Uterine smooth muscle cell (primary cell): ENCODE measurements at places on chromosomes 5 and 9. TPM values are rescaled to one million over a fixed set of nuclear protein-coding genes. Genes with fewer than 3 reads are reported as not detected.

The C1QTNF2 gene
- total RNA-seq: 1.1 and 2.0 TPM in 2 replicates

The TPPP gene
- 0.22 and 0.25 TPM in 2 replicates for total RNA-seq

The SLC34A1 gene
- not detected in 2 replicates for total RNA-seq

The DPP7 gene
- total RNA-seq: 45.3 and 86.1 TPM in 2 replicates

The PCDHGA1 gene
- total RNA-seq: 0.22 and 0.62 TPM in 2 replicates

The AMBP gene
- not detected in 2 replicates for total RNA-seq

The PPP2R2B gene
- total RNA-seq: 0.87 and 1.3 TPM in 2 replicates

The PCDHA4 gene
- total RNA-seq: 0.11 and 0.62 TPM in 2 replicates

The CCNI2 gene
- total RNA-seq: not detected in 2 replicates

The CKMT2 gene
- 8.6 and 25.2 TPM in 2 replicates for total RNA-seq

The SNAPC4 gene
- 7.5 and 8.5 TPM in 2 replicates for total RNA-seq

The PRLR gene
- total RNA-seq: 1.2 and 1.7 TPM in 2 replicates

The CLPTM1L gene
- total RNA-seq: 209 and 261 TPM in 2 replicates

The KIF12 gene
- not detected in 2 replicates for total RNA-seq

The C5 gene
- 8.0 and 9.1 TPM in 2 replicates for total RNA-seq

The KCNV2 gene
- total RNA-seq: not detected in 2 replicates

The C5orf58 gene
- total RNA-seq: not detected in 2 replicates

The ANKRD34B gene
- not detected in 2 replicates for total RNA-seq

The POLE3 gene
- total RNA-seq: 27.5 and 64.3 TPM in 2 replicates

The NPR2 gene
- 27.6 and 32.1 TPM in 2 replicates for total RNA-seq

The PKN3 gene
- total RNA-seq: 1.5 and 4.0 TPM in 2 replicates

The ADRA1B gene
- under 0.01 TPM in 1 of 2 replicates, not detected in the other for total RNA-seq

The BHMT gene
- total RNA-seq: not detected in 2 replicates

The EPB41L4A gene
- 0.75 and 1.00 TPM in 2 replicates for total RNA-seq

The FBP1 gene
- total RNA-seq: not detected in 2 replicates

The SPINK7 gene
- not detected in 2 replicates for total RNA-seq

The PCDHA10 gene
- total RNA-seq: 0.33 and 0.37 TPM in 2 replicates

The PCAT7 gene
- total RNA-seq: not detected in 2 replicates

The PCDHGA6 gene
- total RNA-seq: 1.7 and 3.2 TPM in 2 replicates

The MEIKIN gene
- not detected in 2 replicates for total RNA-seq

The OGN gene
- total RNA-seq: 0.33 and 0.37 TPM in 2 replicates

The PCDH12 gene
- total RNA-seq: under 0.01 and 0.11 TPM in 2 replicates

The RANBP17 gene
- 12.3 and 14.4 TPM in 2 replicates for total RNA-seq

The HNRNPAB gene
- 43.0 and 74.5 TPM in 2 replicates for total RNA-seq

The C6 gene
- under 0.01 and 0.11 TPM in 2 replicates for total RNA-seq

The TMEM8B gene
- 2.2 and 4.1 TPM in 2 replicates for total RNA-seq

The FGD3 gene
- not detected in 2 replicates for total RNA-seq

The CDH10 gene
- total RNA-seq: 0.87 and 1.4 TPM in 2 replicates

The NDUFA8 gene
- total RNA-seq: 41.7 and 44.6 TPM in 2 replicates

The PKD2L2 gene
- under 0.01 TPM in 1 of 2 replicates, not detected in the other for total RNA-seq

The NMUR2 gene
- under 0.01 TPM in 1 of 2 replicates, not detected in the other for total RNA-seq

The LRRC26 gene
- not detected in 2 replicates for total RNA-seq

The CD274 gene
- 10.5 and 17.7 TPM in 2 replicates for total RNA-seq

The IFNA21 gene
- not detected in 2 replicates for total RNA-seq

The SOHLH1 gene
- not detected in 2 replicates for total RNA-seq

The ORM2 gene
- total RNA-seq: not detected in 2 replicates

The NME5 gene
- 1.7 and 3.4 TPM in 2 replicates for total RNA-seq

The IL31RA gene
- total RNA-seq: 1.2 and 1.7 TPM in 2 replicates

The PCDHA8 gene
- total RNA-seq: 0.11 and 0.12 TPM in 2 replicates

The IFNA13 gene
- total RNA-seq: not detected in 2 replicates

The C9 gene
- 0.55 and 1.1 TPM in 2 replicates for total RNA-seq

The NEUROG1 gene
- total RNA-seq: not detected in 2 replicates

The CDX1 gene
- total RNA-seq: 0.12 TPM in 1 of 2 replicates, not detected in the other
